ENCODE measurements at places on chromosomes 2 and 18. TPM values are rescaled to one million over a fixed set of nuclear protein-coding genes. Genes with fewer than 3 reads are reported as not detected.

Gene ARHGAP28
- total RNA-seq: 4.4 TPM

Gene DES
- total RNA-seq: not detected

DNA sequence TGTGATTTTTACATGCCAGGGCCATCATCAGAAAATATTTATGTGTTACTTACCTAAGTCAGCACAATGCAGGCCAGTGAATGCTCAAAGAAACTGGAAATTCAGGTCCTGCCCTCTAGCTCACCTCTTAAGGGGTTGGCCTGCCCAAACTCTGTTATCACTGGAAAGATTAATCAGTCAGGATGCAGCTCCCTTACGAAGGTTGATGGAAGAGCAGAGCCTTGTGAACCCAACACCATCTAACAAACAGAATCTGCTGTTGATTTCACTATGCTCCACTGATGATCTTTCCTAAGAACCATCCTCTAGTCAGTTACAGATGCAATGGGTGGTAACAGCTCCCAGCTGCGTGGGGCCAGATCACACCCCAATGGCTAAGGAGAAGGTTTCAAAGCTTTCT lies 38.2 kb downstream of the SOX11 start:
- DNase-seq: no peak

GRCh38 chr2:222671259-222672067 lies at the start of gene MOGAT1:
Gene MOGAT1, plus strand, starts transcription at chr2:222671658. Its CDS starts 128 bp downstream, at chr2:222671786.
- no peak for DNase-seq

DNA sequence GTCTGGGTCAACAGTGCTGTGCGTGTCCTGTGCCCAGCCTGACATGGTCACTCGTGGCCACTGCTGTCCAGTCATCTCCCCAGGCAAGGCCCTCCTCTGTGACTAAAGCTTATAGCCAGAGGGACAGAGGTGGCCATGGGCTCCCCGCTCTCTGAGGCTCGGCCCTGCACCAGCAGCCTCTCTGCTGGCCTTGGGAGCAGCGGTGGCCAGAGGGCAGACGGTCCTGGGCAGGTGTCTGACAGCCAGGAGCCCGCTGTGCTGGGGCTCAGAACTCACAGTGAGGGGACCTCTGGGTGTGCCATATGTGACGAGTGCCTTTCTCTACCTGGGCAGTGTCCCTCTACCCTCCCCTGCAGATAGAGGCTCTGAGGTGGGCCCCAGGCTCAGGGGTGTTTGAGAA lies 98.7 kb downstream of the FAM210A start:
- DNase-seq: no peak

GRCh38 chr18:12246849-12247808 lies 7.0 kb upstream of the CIDEA start:
- no peak for DNase-seq

DNA sequence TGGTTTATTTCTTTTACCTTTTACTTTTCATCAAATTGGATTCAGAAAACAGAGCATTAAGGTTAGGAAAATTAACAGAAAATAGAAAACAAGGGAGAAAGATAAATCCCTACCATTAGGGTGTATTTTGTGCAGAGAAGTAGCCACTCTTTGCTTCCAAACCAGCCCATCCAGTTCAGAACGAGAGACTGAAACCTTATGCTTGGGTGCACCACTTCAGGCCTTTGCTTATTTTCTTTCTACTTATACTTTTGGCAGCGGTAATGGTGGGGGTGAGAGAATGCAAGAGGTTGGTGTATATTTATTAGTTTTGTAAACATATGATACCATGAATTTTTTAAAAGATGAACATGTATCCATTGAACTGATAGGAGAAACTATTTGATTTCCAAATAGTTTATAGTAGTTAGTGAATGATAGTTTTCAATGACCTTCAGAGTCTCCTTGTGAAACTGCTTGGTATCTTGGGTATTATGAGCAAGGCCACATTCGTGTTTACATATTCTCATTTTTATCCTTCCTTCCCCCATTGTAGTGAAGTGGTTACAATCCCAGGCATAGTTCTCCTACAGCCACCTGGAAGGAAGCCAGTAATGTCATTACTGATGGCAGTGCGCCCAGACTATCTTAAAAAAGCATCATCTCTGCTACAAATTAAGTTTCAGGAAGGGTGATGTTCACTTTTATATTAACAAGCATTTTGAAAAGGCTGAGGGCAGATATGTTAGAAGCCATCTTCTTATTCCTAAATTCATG lies 60.8 kb downstream of the MFSD6 start:
- DNase-seq: peak; percentile 84

DNA sequence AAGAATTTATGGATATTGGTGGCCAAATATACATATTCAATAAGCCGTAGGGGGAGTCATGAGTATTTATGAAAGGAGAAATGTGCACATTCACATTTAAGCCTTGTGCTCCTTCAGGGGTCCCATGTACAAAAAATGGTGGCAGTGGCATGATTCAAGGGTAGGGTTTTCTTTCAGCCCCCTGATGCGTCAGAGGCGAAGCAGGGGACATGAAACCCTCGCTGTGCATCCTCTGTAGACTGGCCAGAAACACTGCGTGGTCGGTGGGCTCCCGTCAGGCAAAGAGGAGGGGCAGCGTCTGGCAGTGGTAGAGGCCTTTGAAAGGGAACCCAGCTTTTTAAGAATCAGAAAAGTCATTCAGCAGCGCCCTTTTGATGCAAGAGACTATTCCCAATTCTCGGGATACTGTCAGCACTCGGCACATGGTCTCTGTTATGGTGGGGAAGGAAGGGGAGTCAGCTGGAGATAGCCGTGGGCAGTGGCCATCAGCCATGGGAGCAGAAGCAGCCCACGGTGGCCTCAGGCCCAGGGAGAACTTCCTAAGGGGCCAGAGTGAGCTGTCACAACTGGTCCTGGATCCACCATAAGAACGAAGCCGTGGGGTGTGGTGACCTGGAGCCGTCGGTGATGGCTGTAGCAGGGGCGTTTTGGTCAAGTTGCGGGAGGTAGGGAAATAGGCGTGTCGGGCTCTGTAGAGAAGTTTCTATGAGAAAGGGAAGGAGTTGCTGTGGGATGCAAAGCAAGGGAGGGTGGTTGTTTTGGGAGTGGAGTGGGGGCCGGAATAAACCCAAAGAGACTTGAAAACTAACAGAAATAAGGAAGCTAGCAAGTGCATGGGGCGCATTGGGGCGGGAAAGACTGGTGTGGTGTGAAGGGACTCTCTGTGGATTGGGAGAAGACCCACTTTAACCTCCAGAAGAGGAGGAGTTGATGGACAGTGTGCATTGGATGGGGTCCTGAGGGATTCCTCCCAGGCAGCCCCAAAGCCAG lies 95.6 kb downstream of the SH3BP4 start:
- no peak for DNase-seq

- DNase-seq: no peak
Observed at GRCh38 chr2:152198499-152198898, 22.9 kb upstream of the STAM2 start.

DNA sequence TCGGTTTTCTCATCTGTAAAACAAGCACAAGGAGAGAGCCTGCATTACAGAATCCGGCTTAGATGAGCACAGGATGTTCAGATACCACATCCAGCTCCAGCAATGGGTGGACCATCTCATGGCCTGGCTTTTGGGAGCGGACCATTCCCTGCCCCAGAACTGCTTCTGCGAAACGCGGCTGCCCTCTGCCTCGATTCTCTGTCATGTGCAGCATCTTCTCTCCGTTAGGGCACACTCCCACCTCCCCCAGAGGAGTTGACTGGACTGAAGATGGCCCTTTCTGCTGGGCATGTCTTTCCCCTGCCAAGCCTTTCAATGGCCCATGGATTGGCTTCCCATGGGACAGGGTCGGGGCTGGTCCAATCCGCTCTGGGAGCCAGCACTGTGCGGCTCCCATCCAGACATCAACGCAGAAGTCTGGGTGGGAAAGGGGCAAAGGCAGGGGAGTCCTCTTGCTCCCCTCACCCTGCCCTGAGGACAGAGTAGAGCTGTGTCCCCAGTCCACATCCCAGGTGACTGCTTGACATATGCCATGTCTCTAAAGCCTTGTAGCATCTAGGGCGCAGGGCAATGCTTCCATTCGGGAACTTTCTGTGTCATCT lies 14.3 kb upstream of the FAHD2A start:
- DNase-seq: no peak
